Spleen (tissue), 13 donors: ENCODE measurements at places on chromosomes 4 and X.

GRCh38 chr4:6338175-6338950, 68.7 kb downstream of the WFS1 start:
- peak; percentile 66 for DNase-seq

- no peak for DNase-seq
Observed at GRCh38 chrX:44431194-44431593, 87.7 kb upstream of the EFHC2 start.

GRCh38 chr4:87117051-87117731, 103.2 kb downstream of the KLHL8 start:
- DNase-seq: no peak

DNA sequence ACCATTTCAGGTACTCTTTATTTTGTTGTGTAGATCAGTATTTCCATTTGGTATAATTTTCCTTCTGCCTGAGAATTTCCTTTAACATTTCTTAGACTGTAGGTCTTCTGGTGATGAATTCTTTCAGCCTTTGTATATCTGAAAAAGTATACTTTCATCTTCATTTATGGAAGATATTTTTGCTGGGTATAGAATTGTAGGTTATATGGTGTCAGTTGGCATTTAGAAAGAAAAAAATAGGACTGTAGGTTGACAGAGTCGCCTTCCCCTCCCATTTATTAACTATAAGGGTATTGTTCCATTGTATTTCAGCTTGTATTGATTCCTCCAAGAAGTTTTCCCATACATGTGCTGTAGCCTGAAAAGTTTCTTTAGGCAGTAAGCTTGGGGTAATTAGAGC, 71.9 kb downstream of the KDM6A start:
- no peak for DNase-seq

DNA sequence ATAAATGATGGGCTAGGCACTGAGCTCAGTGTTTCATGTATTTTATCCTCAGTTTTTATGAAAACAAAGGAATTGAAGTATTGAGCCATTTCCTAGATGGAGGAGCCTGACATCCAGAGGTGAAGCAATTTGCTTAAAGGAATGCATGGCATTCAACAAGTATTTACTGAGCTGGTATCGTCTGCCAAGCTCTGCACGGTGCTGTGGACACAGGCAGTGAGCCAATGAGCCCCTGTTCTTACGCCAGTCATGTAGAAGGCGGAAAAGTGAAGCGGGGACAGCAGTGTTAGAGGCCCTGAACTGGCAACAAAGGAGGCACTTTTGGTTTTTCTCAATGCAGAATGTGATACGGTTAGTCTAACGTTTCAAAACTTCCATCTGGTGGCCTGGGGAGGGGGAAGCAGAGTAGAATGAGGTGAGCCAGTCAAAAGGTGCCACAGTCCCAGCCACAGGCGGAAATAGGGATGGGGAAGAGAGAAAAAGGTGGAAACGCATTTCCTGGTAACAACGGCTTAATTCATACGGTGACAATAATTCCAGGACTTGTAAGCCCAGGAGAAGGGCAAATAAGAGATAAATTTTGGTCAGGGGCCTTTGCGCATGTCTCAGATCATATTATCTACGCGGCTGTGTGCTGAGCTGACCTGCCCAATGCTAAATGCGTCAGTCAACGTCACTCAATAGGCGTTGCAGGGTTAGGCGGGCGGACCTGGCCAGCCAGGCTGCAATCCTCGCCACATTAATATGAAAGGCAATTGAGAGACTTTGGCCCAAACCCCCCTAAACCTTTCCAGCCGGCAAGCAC, 133.9 kb downstream of the AFAP1 start:
- DNase-seq: peak; percentile 64

DNA sequence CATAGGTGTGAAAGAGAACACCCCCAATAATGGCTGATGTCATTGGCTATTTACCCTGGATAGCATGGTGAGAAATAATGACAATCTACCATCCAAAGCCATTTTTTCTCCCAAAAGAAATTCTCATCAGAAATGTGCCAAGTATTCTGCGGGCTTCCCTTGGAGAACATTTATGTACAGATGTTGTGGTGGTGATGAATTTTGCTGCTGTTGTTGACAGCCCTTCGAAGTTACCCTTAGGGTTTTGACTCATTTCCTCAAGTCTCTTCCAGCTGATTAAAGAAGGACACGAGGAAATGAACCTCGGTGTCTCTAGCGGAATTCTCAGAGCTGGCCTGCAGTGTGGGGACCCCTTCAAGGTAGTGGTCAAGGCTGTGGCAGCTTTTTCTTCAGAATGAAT, 3.4 kb downstream of the KIT start:
- no peak for DNase-seq

GRCh38 chrX:123181233-123181914, 2.7 kb upstream of the GRIA3 start:
- DNase-seq: no peak

GRCh38 chrX:110258552-110258951, 59.3 kb downstream of the AMMECR1 start:
- DNase-seq: no peak
